ENCODE measurements at places on chromosomes 6 and 20.
A peak's percentile ranks its signal among the peaks of the same experiment; 100 is the strongest.

DNA sequence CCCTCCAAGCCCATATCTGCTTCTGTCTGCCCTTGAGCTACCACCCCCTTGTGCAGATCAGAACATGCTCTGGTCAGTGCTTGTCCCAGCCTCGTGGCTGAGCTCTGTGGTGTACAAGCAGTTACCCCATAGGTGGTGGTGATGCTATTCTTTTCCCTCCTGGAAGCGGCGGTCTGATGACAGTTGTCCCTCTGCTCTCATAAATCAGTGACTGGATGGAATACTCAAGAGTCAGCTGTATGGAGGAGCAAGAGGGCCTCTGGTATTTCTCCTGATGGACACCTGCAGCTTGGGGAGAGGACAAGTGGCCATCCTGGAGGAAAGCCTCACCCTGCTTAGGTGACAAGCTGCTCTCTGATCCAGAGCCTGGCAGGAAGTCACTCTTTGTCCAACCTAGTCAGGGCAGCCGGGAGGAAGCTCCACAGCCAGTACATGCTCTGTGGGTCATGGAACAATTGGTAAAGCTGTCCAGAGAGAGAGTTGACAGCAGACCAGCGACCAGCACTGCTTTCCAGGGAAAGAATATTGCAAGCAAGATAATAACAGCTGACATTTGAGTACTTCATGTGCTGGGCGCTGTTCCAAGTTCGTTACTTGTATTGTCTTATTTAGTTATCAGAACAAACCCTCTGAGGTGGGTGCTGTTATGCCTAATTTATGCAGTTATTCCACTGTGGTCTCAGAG, 47.1 kb downstream of the SCAND1 start:
- no peak for DNase-seq

- DNase-seq: no peak
Measured at GRCh38 chr6:158070513-158070912, 88.8 kb downstream of the SYNJ2 start.

DNA sequence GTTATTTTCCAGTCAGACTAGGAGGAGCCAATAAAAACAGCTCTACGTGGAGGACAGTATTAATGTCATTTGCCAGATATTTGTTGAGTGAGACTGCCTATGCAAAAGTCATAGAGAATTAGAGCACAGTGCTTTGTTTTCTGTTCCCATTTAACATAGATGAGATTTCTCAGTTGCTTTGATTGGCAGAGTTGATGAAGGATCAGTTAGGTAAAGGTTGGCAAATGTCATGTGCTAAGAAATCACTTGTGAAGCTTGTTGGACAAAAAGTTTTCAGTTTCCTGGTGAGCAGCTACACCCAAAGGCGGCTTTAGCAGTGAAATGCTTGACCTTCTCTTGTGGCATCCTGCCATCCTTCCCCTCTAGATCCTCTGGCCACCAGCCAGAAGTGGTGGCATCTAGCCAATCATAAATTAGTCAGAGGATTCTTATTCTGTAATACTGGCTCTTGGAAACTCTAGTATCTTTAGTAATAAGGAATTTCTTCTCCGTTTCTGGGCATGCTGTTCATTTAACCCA, 37.0 kb downstream of the BCKDHB start:
- DNase-seq: no peak

GRCh38 chr6:127586372-127586771, 9.4 kb downstream of the C6orf58 start:
- DNase-seq: no peak

DNA sequence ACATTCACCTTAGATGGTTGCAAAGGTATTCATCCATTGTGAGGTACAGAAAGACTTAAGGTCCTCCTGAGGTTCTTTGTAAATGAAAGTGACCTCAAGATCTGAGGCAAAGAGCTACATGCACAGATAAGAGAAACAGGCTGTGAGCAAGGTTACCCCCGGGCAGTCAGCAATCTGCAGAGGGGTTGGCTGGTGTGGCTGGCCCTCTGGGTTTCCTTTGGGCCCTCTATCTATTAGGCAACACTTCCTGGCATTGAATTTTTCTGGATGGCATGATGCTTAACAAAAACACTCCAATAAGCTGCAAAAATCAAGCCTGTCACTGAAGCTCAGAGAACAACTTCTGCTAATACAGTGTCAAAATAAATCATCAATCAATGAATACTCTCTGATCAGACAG, 48.9 kb upstream of the RALGAPA2 start:
- no peak for DNase-seq

GRCh38 chr20:55774628-55775027, 230.7 kb downstream of the CBLN4 start:
- no peak for DNase-seq

DNA sequence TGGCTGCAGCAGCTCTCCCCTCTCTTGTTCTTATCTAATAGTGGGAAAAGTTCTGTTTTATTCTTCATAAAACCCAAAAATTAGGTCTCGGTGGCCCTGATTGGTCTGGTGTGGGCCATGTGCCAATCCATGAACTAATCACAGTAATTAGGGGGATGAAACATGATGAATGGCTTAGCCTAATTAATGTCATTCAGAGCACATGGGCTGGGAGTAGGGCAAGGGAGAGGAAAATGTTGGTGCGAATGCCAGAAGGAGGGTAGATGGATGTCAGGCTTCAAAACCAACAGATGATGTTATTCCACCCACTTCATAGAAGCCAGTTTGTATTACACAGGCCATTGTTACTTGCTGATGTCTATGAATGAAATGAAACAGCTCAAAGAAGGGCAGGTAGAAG, 46.5 kb downstream of the PLEKHG1 start:
- no peak for DNase-seq

- no peak for DNase-seq
Measured at GRCh38 chr6:36025932-36026327, 1.5 kb upstream of the SLC26A8 start.

DNA sequence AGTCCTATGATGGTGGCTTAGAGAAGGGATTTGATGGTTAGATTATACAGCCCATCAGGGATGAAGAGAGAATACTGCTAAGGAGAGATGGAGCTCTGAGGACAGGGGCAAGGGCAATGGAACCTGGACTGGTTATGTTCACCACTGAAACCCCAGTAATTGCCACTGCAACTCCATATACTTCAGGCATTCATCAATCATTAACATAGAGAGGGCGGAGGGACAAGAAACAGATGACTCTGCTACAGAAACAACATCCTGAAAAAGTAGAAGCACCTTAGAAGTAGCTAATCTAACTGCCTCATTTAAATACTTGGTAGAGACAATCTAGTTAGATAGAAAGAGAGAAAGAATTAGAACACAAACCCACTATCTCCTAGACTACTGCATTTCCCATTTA, 89.8 kb downstream of the MDN1 start:
- DNase-seq: no peak

DNA sequence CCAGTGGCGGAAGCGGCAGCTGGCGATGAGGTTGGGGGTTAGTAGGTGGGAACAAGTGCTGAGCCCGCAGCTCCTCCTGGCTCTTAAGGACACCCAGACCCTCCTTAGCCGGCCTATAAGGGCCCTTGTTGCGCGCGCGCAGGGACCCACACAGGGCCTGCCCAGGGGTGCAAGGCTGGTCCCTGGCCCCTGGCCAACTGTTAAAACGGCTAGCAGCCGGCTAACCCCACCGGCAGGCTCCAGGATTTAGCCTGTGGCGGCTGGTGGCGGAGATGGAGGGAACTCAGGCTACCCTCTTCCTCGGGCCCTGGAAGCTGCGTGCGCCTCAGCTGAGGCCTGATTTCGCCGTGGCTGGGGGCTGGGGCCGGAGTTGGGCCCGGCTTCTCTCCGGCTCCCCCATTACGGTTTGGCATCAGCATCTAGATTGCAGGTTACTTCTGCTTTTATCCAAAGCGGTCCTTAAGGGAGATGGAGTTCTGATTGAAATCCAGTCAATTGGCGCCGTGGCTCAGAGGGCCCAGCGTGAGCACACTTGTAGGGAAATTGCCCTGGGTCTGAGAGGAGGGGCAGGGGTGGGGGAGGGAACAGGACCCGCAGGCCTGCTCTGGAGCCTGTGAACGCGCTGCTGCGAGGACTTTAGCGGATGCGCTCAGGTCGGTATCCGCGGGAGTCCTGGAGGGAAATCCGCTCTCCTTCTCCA, 36.9 kb upstream of the CCDC167 start:
- no peak for DNase-seq

DNA sequence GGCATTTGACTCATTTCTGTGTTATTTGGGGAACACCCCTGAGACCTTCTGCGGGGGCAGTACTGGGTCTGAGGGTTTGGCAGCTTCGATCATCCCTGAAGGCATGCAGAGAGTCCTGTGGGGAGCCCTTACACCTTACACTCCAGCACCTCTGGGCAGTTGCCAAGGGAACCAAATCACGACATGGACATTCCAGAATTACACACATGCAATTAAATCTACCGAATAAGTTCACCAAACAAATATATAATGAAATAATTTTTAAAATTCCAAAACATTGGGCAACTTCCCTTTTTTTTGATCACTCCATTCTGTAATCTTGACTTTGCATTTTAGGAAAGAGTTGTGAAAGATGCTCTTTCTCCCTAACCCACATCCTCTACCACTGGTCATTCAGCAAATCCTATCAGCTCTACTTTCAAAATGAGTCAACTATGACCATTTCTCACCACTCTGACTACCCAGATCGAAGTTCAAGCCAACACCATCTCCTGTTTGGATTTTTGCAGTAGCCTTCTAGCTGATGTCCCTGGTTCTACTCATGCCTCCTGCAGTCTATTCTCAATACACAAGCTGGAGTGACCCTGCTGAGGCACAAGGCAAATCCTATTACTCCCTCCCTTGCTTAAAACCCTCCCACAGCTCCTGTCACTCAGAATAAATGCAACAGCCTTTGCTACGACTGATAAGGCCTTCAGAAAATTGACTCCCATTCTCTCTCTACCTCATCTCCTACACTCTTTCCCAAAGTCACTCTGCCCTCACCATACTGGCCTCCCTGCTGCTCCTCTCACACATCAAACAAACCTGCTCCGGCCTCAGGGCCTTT, 533.3 kb downstream of the HACE1 start:
- no peak for DNase-seq

DNA sequence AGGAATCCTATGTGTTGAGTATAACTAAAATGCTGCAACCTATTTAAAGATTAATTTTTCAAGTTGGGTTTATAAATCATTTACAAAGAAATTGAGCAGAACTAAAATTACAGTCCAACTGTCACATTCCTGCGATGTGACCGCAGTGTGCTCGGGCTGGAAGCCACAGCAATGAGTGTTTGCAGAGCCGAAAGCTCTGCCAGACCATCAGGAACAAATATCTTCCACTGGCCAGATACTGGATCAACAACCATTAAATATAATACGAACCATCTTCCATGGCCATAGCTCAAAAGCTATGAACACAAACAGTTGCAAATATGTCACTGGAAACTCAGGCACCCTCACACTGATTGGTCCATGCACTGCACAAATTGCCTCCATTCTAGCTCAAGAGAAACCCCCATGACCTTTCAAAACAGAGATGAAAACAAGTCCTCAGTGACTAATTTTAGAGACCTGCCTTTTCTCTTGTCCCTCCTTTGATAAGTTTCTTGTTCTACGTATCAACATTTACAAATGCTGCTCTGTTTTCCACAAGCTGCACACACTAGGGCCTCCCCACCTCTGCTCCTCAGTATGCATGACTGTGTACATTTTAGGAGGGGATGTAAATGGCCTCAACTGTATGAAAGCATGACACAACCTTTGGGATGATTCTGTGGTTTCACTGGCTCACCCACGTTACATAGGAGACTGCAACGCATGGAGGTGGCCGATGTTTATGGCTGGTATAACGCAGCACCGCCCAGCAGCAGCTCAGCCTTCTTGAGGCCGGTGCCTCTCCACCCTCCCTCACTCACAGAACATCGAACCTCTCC, 171.7 kb downstream of the WDR27 start:
- DNase-seq: peak; percentile 21

- DNase-seq: no peak
Measured at GRCh38 chr6:104951677-104952076, 5.2 kb upstream of the LIN28B start.

GRCh38 chr20:9966966-9967365, 67.8 kb upstream of the ANKEF1 start:
- DNase-seq: no peak
